ENCODE measurements at places on chromosomes 12 and 14. TPM values are rescaled to one million over a fixed set of nuclear protein-coding genes. Genes with fewer than 3 reads are reported as not detected.

GRCh38 chr12:22626406-22626805 lies 1.4 kb downstream of the ETNK1 start:
- H3K4me3 ChIP-seq: peak overlapping the region; percentile 66
- peaks cover 3% of the 10 kb centered on the region for H3K36me3 ChIP-seq
- H3K27me3 ChIP-seq: no peaks in the 10 kb centered on the region
- H3K27ac ChIP-seq: peak overlapping the region; percentile 91
- DNase-seq: no peak
- H3K4me1 ChIP-seq: peaks cover 47% of the 10 kb centered on the region

- no peak overlapping the region for H3K4me3 ChIP-seq
- no peaks in the 10 kb centered on the region for H3K27me3 ChIP-seq
- no peak overlapping the region for H3K27ac ChIP-seq
- no peaks in the 10 kb centered on the region for H3K36me3 ChIP-seq
- no peaks in the 10 kb centered on the region for H3K4me1 ChIP-seq
- no peak for DNase-seq
Measured at GRCh38 chr14:30348445-30348844, 210.5 kb upstream of the G2E3 start.

ZNF641 gene
- 10.2 TPM for total RNA-seq

CIT gene
- total RNA-seq: 6.1 TPM

WNT5B gene
- total RNA-seq: 8.3 TPM

GRCh38 chr12:114403690-114404066 lies 2.3 kb downstream of the TBX5 start:
- DNase-seq: no peak
- H3K4me3 ChIP-seq: peak overlapping the region; percentile 52
- H3K36me3 ChIP-seq: no peaks in the 10 kb centered on the region
- H3K27ac ChIP-seq: peak overlapping the region; percentile 36
- peaks cover 25% of the 10 kb centered on the region for H3K4me1 ChIP-seq

RPL41 gene
- 6,346 TPM for total RNA-seq

GRCh38 chr12:121626853-121627640 lies 717 bp downstream of the ORAI1 start:
- H3K27ac ChIP-seq: peak overlapping the region; percentile 94
- no peaks in the 10 kb centered on the region for H3K36me3 ChIP-seq
- no peaks in the 10 kb centered on the region for H3K27me3 ChIP-seq
- peaks cover 58% of the 10 kb centered on the region for H3K4me1 ChIP-seq
- DNase-seq: peak; percentile 83

SERPINA6 gene
- total RNA-seq: not detected

DNA sequence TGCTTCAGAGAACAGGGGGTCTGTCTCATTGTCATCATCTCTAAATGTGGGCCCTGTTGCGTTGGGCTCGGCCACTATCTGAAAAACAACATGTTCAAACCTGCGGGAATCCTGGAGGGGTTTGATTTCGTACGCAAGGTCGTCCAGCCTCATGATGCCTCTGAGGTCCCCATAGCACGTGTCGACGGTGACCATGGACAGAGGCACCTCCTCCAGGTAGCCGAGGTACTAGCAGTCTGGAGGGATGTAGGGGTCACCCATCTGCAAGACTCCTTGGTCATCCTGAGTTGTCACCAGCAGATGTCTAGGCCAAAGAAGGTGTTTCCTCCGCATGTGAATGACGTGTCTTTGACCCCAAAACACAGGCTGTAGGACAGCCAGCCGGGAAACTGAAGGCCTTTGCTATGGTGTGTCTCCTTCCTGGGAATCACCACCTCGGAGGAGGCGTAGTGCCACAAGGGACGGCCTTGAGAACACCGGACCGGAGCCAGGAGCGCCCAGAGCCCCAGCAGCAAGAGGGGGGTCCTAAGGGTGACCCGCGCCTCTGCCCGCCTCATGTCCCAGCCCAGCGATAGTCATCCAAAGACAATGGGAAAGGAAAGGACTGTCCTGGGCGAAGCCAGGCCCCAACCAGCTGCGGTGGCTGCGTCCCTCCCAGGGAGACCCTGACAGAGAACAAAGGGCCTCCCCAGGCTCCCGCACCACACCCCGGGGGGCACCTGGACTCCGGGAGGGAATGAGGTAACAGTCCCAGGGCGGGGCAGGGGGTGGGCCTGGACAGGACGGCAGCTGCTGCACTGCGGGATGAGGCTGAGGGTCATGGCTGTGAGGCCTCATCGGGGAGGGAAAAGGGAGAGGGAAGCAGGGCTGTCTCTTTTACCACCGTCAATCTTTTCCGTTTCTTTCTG lies 445.5 kb downstream of the TMEM121 start:
- H3K4me3 ChIP-seq: no peak overlapping the region
- no peak overlapping the region for H3K27ac ChIP-seq
- H3K4me1 ChIP-seq: no peaks in the 10 kb centered on the region
- H3K27me3 ChIP-seq: peaks cover 13% of the 10 kb centered on the region
- H3K36me3 ChIP-seq: no peaks in the 10 kb centered on the region

- DNase-seq: no peak
- no peak overlapping the region for H3K27ac ChIP-seq
- H3K27me3 ChIP-seq: no peaks in the 10 kb centered on the region
- H3K4me3 ChIP-seq: no peak overlapping the region
Measured at GRCh38 chr12:106861984-106862916, 87.8 kb downstream of the RIC8B start.

- peaks cover 16% of the 10 kb centered on the region for H3K4me1 ChIP-seq
- no peak for DNase-seq
- no peak overlapping the region for H3K4me3 ChIP-seq
- H3K27ac ChIP-seq: peak overlapping the region; percentile 12
- no peaks in the 10 kb centered on the region for H3K36me3 ChIP-seq
- H3K27me3 ChIP-seq: no peaks in the 10 kb centered on the region
Measured at GRCh38 chr12:93002293-93003054, 73.4 kb upstream of the EEA1 start.

DNA sequence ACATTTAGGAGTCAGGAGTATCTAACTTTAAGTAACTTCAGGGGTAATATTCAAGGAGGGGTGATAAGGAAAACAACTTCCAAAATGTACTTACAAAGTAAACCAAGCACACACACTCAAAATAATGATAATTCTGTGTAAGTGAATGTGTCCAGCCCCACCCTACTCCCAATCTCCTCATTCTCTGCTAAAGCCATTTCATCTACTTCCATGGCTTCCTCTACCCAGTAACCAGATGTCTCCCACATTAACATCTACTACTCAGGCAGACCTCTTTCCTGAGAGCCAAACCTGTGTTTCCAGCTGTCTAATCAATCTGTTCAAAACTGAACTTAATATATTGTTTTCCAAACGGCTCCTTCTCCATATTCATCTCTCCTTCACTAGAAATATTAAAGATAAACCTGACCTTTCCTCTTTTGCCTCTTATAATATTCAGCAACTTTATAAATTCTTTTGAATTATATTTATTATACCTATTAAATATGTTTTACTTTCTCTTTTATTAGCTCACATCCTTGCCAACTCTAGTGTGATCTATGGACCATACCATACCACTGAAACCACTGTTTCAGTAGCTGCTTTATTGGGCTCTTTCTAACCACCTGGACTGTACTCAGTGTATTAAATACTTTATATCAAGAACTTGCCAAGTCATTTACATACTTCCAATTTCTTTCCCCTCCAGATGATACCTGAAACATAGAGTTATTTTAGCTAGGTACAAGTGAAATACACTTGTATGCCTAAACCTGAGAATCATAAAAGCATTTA lies 170.7 kb downstream of the PPFIA2 start:
- no peak for DNase-seq
- H3K36me3 ChIP-seq: no peaks in the 10 kb centered on the region
- H3K4me1 ChIP-seq: no peaks in the 10 kb centered on the region
- no peaks in the 10 kb centered on the region for H3K27me3 ChIP-seq

DNA sequence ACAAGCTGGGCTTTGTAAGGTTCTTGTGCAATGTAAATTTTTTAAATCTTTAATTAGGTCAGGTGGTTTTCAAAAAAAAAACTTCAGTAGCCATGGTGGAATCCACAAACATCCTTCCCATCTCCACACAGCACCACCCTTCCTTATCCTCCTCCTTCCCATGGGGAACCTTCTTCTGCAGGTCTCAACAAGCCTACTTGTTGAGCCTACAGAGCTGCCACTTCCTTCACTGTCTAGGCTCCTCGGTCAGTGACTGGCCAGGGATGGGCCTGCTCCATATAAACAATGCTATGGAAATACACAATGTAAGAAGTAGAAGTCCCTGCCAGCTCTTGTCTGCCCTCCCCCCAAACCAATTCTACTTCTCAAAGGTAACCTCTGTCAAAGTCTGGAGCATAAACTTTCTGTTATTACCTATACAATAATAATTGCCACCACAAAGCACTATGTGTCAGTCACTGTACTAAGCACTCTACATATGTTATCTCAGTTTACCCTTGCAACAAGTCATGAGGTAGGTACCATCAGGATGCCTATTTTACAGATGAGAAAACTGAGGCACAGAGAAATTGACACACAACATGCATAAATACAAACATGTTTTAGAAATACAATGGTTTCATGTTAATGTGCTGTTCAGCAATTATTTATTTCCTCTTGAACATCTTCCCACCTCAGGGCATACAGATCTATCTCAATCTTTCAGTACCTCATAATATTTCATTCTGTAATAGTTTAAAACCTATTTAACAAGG lies 17.4 kb downstream of the LIMA1 start:
- no peaks in the 10 kb centered on the region for H3K27me3 ChIP-seq
- H3K4me3 ChIP-seq: no peak overlapping the region
- no peak for DNase-seq
- H3K4me1 ChIP-seq: peaks cover 5% of the 10 kb centered on the region
- no peaks in the 10 kb centered on the region for H3K36me3 ChIP-seq

TRIM9 gene
- 5.0 TPM for total RNA-seq

GRCh38 chr12:22101749-22102243 lies 55.8 kb downstream of the CMAS start:
- H3K4me3 ChIP-seq: no peak overlapping the region
- H3K36me3 ChIP-seq: no peaks in the 10 kb centered on the region
- DNase-seq: no peak
- no peaks in the 10 kb centered on the region for H3K27me3 ChIP-seq
- peaks cover 12% of the 10 kb centered on the region for H3K4me1 ChIP-seq

APPL2 gene
- 112 TPM for total RNA-seq

GRCh38 chr12:114562654-114563053 lies 121.3 kb downstream of the TBX3 start:
- no peaks in the 10 kb centered on the region for H3K27me3 ChIP-seq
- no peak overlapping the region for H3K27ac ChIP-seq
- H3K36me3 ChIP-seq: no peaks in the 10 kb centered on the region
- no peak overlapping the region for H3K4me3 ChIP-seq
- H3K4me1 ChIP-seq: no peaks in the 10 kb centered on the region
- DNase-seq: no peak

CD27 gene
- total RNA-seq: 1.9 TPM

- H3K27ac ChIP-seq: no peak overlapping the region
- no peaks in the 10 kb centered on the region for H3K27me3 ChIP-seq
- no peak for DNase-seq
- no peaks in the 10 kb centered on the region for H3K36me3 ChIP-seq
- H3K4me1 ChIP-seq: no peaks in the 10 kb centered on the region
- no peak overlapping the region for H3K4me3 ChIP-seq
Measured at GRCh38 chr12:46843811-46844210, 18.0 kb upstream of the SLC38A4 start.

GRCh38 chr12:50778663-50779590 lies 15.0 kb downstream of the ATF1 start:
- no peaks in the 10 kb centered on the region for H3K27me3 ChIP-seq
- H3K4me1 ChIP-seq: no peaks in the 10 kb centered on the region
- peaks cover 17% of the 10 kb centered on the region for H3K36me3 ChIP-seq
- no peak overlapping the region for H3K27ac ChIP-seq
- H3K4me3 ChIP-seq: no peak overlapping the region

DNA sequence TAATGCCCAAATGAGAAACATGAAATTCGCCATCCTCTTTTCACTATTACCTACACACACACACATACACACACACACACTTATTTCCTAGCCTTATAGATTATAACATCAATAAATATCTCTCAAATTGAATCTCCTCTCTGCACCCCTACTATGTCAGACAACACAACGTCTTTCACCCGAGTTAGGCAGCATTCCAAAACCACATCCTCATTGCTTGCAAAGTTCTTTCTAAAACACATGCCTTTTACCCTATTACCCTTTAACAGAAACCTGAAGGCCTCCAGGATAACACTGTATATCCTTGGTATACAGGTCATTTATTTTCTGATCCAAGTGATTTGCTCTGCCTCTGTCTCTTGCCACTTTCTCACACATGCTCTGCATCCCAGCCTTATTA lies 56.3 kb downstream of the KCNH5 start:
- H3K36me3 ChIP-seq: no peaks in the 10 kb centered on the region
- DNase-seq: no peak
- no peaks in the 10 kb centered on the region for H3K4me1 ChIP-seq
- no peak overlapping the region for H3K4me3 ChIP-seq

DNA sequence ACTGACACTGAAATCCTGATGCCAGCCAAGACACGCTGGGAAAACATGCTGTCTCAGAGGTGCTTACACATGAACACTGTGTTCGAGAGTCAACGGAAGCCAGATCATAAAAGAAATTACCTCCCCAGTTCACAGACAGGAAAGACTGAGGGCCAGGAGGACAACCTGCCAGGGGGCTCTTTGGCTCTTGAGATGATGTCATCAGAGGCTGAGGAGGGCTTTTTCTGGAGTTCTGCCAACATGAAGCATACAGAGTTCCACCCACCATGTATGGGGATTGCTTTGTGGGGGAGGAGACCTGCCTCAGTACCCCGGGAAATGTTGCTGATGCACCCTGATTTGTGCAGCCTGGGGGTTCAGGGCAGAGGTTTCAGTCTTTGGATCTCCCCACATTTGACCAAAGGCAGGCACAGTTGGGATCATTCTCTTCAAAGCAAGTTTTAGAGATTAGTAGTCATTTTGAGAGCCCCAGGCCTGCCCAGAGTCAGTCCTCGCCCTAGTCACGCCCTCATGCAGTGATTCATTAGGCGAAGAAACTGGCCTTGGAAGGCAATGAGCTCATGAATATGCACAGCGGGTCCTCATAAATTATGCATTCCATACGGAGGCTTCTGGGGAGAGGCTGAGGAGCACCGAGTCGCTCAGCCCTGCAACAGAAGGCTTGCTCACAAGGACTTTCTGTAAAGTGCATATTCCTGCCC lies 34.9 kb upstream of the EML1 start:
- H3K27ac ChIP-seq: peak overlapping the region; percentile 85
- H3K4me3 ChIP-seq: no peak overlapping the region
- H3K4me1 ChIP-seq: peaks cover 55% of the 10 kb centered on the region
- H3K27me3 ChIP-seq: peaks cover 4% of the 10 kb centered on the region
- peak; percentile 67 for DNase-seq

DNA sequence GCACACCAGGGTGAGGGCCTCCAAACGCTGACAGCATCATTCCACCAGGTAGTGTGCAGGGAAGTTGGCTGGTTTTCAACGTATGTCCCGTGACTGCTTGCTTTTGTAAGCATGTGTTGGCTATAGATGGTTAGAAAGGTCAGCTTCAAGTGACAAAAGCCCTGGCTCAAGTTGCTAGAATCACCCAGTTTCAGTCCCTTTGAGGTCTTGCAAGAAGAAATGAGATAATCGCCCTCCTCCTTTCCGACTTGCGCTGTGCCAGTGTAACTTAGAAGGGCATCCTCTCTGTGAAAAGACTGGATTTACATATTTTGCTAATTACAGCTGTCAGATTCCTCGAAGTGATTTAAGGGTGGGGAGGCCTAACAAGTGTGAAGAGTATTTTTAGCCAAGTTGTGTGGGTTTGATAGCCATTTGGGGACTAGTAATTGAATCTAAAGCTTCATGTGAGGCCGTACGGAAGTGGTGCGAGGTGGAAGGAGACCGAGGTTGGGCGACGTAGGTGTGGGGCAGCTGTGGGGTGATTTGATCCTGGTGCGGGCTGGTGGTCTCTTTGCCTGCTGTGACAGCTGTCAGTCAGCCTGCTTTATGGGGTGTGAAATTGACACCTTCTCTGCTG lies 94.7 kb downstream of the CHST11 start:
- H3K4me1 ChIP-seq: peaks cover 11% of the 10 kb centered on the region
- peaks cover 4% of the 10 kb centered on the region for H3K27me3 ChIP-seq
- no peaks in the 10 kb centered on the region for H3K36me3 ChIP-seq
- H3K27ac ChIP-seq: no peak overlapping the region
- H3K4me3 ChIP-seq: no peak overlapping the region

INHBE gene
- not detected for total RNA-seq
